ENCODE measurements at places on chromosomes 12 and 14. TPM values are rescaled to one million over a fixed set of nuclear protein-coding genes. Genes with fewer than 3 reads are reported as not detected.

- DNase-seq: no peak
Observed at GRCh38 chr14:99909513-99910064, 116.4 kb downstream of the EML1 start.

The C14orf180 gene
- not detected for total RNA-seq

GRCh38 chr12:124420996-124421674, 126.2 kb downstream of the RFLNA start:
- DNase-seq: no peak

The GPR84 gene
- total RNA-seq: 23.5 TPM

The DCAF5 gene
- total RNA-seq: 51.3 TPM

The NAA30 gene
- total RNA-seq: 16.9 TPM

DNA sequence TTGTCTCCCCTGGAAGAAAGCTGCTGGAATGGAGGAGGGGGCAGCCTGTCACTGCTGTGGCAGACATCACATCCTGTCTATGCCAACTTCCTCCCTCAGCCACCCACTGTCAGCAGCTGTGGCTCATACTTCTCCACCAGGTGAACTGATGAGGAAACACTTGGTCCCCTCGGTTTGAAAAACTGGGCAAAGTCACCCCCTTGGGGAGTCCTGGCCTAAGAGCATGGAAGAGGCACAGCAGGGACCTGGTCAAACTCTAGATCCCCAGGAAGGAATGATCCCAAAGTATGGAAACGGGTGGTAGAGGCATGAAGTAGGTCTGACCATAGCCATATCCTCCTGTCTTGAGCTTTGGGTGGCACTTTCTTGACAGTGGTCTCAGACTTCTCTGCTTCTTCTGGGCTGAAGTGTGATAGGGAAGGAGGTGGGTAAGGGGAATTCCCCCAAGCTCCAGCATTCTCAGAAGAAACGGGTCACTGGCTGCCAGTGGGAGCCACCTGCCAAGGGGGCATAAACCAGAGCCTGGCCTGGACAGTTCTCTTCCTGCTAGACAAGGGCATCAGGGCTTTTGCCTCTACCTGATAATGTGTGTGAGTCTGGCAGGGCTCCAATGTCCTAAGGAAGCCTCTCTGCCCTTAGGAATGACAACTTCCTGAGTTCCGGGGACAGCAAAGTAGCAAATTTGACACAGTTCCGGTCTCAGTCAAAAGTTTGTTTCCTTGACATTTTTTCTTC, 36.0 kb downstream of the FMNL3 start:
- DNase-seq: peak; percentile 70

DNA sequence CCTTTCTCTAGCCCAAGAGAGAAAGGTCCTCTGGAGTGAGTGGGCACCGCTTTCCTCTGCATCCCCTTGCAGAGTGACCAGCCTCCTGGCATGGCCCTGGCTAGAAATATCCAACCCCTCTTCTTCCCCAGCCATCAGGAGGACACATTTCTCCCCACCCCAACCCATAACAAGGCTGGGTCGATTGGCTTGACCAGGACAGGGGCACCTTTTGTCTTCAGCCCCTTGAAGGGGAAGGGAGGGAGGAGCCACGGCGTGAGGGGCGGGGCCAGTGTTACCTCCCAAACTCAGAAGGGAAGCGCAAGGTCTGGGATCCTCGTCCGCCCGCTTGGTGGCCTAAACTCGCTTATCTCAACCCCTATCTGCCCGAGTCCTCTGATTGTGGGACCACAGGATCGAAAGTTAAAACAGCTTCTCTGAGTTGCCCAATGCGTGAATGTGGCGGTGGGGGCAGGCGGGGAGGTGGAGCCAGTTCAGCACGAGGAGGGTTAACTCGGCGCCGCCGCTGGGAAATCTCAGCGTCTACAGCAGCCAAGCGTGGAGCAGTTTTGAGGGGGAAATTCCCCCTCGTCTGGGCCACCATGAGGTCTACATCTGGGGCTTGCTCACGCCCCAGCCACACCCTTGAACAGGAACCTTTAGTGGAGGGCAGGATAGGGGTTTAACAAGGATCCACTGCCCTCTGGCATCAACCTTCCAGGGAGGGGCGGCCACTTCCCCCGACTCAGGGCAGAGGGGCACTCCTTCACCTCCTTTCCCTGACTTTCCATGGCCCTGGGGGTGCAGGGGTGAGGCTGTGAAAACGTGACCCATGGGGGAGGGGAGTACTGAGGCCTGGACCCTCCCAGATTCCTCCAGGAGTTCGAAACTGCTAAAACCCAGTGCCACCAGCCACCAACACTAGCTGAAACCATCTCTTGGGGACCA, 795 bp downstream of the STAT6 start:
- DNase-seq: peak; percentile 85

The SSPN gene
- 1.3 TPM for total RNA-seq

- no peak for DNase-seq
Observed at GRCh38 chr14:101843665-101844064, 82.2 kb downstream of the PPP2R5C start.

- DNase-seq: no peak
Observed at GRCh38 chr12:8226355-8226754, 1.1 kb downstream of the FAM90A1 start.

The C12orf54 gene
- not detected for total RNA-seq

DNA sequence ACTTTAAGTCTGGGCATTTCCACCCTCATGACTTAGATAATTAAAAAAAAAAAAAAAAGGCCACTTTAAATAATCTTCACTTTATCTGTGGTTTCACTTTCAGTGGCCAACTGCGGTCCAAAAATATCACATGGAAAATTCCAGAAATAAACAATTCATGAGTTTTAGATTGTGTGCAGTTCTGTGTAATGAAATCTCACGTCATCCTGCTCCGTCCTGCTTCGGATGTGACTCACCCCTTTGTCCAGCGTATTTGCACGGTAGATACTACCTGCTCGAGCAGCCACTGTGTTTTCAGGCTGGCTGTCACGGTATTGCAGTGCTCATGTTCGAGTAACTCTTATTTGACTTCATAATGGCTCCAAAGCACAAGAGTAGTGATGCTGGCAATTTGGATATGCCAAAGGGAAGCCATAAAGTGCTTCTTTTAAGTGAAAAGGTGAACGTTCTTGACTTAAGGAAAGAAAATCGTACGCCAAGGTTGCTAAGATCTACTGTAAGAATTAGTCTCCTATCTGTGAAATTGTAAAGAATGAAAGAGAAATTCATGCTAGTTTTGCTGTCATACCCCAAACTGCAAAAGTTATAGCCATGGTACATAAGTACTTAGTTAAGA, 2.4 kb downstream of the E2F7 start:
- no peak for DNase-seq

DNA sequence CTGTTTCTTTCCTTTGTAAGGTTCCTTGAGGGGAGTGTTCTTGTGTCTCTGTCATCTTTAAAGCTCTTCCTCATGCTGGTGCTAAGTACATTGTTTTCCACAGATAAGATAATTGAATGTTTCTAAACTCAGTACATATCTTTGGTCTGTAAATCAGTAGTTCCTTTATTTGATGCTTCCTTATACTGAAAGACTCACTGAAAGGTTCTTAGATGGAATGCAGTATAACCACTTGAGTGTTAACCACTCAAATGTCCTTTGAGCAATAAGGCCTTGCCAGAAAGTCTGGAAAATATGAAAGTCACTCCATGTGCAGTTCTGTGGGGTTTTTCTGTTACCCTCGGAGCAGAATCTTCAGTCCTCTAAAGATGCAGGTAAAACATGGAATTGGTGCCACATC, 23.0 kb upstream of the RNU6-8 start:
- DNase-seq: no peak

The BTBD6 gene
- 52.9 TPM for total RNA-seq

GRCh38 chr12:116534311-116535121, 24.7 kb upstream of the MAP1LC3B2 start:
- DNase-seq: peak; percentile 39

DNA sequence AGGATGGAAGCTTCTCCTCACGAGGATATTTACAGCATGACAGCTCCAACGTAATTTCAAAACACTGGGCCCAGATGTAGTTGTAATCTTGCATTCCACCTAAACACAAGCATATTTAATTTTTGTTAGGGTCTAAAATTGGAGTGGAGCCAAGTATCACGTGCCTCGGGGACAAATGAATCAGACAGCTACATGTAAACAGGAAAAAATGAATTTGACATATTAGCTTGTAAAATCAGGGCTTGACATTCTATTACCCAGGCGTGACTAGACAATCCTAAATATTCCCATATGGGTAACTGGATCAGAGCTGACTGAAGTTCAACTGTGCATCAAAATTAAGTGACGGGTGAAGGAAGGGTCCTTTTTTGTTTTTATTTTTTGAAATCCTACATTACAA, 59.0 kb downstream of the MDM2 start:
- no peak for DNase-seq

GRCh38 chr12:89157413-89157812, 194.9 kb downstream of the DUSP6 start:
- DNase-seq: no peak

DNA sequence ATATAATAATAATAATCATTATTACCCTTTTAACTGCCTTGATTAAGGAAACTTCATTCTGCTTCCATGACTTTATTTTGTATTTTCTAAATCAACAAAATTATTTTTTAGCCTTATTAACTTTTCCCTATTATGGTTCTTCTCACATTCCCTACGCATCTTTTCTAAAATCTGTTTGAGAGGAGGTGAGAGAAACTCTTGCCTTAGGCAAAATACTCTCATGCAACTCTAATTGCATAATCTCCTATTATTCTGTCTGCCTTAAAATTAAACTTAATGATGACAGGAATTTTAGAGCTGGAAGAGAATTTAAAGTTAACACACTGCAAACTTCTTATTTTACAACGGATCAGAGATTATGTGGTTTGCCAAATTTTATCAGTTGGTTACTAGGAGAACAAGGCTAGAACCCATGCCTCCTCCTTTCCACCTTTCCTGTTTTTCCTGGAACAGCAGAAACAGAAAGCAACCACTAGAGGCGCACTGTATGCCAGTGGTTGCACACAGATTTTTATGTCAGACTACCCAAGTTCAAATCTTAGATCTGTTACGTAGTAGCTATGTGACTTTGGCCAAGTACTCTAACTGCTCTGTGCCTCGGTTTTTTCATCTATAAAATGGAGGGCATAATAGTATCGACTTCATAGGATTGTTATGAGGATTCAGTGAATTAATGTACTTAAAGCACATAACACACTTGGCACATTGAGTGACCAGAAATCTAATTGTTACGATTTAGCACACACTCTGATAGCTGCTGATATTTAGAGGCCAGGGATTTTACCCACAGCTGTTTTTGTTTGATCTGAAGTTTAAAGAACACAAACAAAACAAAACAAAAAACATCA, 4.3 kb upstream of the BRMS1L start:
- no peak for DNase-seq

DNA sequence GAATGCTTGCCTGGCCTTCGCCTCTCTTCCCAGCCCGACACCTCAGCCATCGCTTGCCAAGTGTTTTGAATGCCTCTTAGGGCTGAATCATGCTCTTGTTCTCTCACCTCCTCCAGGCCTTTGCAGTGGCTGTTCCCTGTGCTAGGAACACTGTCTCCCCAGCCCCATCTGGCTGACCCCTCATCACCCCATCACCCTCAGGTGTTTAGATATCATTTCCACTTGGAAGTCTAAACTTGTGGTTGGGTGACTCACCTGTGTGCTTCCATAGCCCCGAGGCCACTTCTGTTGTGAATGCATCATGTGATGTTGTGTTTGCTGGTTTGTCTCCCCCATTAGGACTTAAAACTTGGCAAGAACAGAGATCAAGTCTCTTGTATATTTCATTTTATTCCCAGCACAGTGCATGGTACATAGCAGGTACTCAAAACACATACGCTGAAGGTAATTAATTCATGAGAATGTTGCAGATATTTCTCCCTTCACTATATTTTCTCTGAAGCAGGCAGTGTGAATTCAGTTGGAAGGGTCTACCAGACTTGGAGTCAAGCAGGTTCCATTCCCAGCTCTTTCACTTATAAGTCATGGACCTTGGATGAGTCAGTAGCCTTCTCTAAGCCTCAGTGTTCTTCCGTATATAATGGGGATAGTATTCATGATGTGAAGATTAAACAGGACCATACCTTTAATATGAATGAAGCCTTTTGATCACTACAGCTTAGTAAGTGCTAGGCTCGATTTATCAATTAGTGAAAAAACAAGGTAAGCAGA, 67.8 kb downstream of the HRK start:
- no peak for DNase-seq

GRCh38 chr14:50350975-50351374, 38.9 kb downstream of the DMAC2L start:
- no peak for DNase-seq

DNA sequence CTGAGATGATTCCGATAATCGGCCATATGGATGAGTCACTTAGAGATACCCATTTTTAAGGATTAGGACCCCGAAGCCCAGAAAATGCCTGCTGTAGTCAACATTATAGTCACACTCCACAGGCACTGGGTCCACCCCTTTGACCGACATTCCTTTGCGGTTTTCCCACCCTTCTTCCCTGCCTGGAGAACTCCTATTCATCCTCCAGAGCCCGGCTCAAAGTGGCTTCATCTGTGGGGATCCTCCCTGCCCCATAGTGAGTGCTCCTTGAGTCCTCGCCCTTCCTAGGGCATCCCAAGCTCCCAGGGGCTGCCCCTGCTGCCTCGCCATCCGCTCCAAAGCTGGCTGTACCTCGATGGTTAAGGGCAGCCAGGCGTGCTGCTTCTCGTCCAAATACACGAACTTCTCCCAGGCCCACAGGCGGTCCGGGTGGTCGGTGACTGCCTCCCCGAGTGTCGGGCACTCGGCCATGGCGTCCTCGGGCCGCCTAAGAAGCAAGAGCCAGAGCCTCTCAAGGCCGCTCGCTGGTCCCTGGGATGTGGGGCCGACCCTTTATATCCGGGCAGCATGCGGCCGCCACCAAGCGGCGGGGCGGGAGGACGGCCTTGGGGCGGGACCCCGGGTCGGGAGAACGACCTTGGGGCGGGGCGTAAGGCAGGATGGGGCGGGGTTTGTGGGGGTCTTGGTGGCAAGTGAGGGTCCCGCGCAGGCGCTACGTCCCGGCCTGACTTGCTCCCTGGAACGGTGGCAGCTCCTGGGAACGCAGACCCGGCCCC, at the start of gene TCL1A:
TCL1A (minus strand) TSS at position 530 of the 776 bp plus-strand sequence; CDS start at position 471, 59 bp downstream.
- DNase-seq: no peak

The PRKD1 gene
- total RNA-seq: 0.61 TPM

The HOXC9 gene
- total RNA-seq: not detected

The PCED1B gene
- 41.2 TPM for total RNA-seq

The KLHL28 gene
- 16.5 TPM for total RNA-seq

DNA sequence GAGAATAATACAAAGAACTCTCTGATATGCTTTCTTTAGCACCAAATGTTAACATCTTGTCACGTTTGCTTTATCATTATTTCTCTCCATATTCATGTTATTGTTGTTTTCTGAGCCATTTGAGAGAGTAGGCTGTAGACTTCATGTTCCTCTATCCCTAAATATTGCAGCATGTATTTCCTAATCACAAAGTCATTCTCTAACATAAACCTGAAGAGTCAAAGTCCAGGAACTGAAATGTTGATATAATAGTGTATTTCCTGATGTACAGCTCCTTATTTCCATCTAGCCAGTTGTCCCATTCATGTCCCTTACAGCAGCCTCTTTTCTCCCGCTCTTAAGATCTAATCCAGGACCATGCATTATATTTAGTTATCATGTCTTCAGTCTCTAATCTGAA, 72.8 kb downstream of the SPATS2 start:
- no peak for DNase-seq

GRCh38 chr14:101025696-101026095, 122.2 kb upstream of the RTL1 start:
- DNase-seq: no peak

The LTBR gene
- total RNA-seq: 2.3 TPM
